ENCODE measurements at places on chromosomes 3 and 15. TPM values are rescaled to one million over a fixed set of nuclear protein-coding genes. Genes with fewer than 3 reads are reported as not detected.

The STX19 gene
- total RNA-seq, result not detected

The GOLGA8K gene
- not detected for total RNA-seq

DNA sequence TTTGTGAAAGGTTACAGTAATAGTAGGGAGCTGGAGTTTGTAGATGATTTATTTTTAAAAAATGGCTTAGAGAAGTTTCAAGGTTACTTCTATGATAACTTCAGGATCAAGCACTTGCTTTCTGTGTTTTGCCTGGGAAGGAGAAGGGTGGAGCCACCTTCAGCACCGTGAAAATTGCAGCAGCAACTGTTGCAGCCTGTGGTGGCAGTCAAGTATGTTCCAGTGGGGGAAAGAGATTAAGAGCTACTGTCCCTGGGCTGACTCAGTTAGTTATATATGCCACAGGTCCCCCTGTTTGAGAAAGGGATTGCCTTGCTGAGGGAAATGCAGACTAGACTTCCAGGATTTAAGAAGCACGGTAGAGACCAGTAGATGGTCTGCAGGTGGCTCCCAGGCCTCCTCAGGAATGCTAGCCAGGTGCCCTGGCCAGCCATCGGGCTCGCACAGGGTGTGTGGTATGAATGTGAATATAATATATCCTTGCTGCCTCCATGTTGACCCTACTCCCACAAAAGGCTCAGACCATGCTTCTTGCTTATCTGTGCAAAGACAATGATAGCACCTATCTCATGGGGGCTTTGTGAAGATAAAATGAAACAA, 389.5 kb downstream of the CACNA2D3 start:
- H3K36me3 ChIP-seq, result no peaks in the 10 kb centered on the region
- no peak for DNase-seq
- H3K4me3 ChIP-seq, result no peak overlapping the region
- no peak overlapping the region for H3K27ac ChIP-seq

The LINS1 gene
- 11.1 TPM for total RNA-seq

The DIS3L gene
- 21.8 TPM for total RNA-seq

- no peaks in the 10 kb centered on the region for H3K27me3 ChIP-seq
- no peaks in the 10 kb centered on the region for H3K36me3 ChIP-seq
- no peak for DNase-seq
- no peak overlapping the region for H3K27ac ChIP-seq
- H3K4me1 ChIP-seq, result peaks cover 35% of the 10 kb centered on the region
- H3K4me3 ChIP-seq, result no peak overlapping the region
Measured at GRCh38 chr3:70857916-70858315, 545.5 kb upstream of the MDFIC2 start.

- H3K27me3 ChIP-seq, result no peaks in the 10 kb centered on the region
- no peak for DNase-seq
- H3K27ac ChIP-seq, result no peak overlapping the region
- no peaks in the 10 kb centered on the region for H3K4me1 ChIP-seq
- no peak overlapping the region for H3K4me3 ChIP-seq
Measured at GRCh38 chr3:139199421-139200010, 144.3 kb upstream of the MRPS22 start.

DNA sequence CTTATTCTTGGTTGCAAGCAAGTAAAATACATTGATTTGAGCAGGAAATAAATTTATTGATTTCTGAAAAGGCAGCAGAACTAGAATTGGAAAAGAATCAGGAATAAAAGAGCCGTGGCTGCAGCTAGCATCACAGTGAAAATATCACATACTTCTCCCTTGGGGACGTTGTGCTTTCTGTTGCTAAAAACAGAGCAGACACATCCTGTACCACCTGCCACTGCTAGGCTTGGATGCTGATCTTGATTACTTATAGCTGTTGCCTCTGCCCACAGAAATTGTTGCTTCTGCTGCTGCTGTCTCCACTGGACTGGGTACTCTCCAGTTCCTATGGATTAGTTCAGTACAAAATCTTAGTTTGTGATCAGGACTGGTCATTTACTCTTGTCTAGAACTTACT, 283.8 kb downstream of the C3orf38 start:
- no peaks in the 10 kb centered on the region for H3K27me3 ChIP-seq
- DNase-seq, result no peak
- no peaks in the 10 kb centered on the region for H3K36me3 ChIP-seq
- no peaks in the 10 kb centered on the region for H3K4me1 ChIP-seq
- no peak overlapping the region for H3K4me3 ChIP-seq

The LRRC3B gene
- 11.3 TPM for total RNA-seq

The ZIC1 gene
- total RNA-seq, result 0.21 TPM

GRCh38 chr15:96182736-96183513, 147.6 kb upstream of the NR2F2 start:
- H3K27ac ChIP-seq, result no peak overlapping the region
- H3K36me3 ChIP-seq, result no peaks in the 10 kb centered on the region
- H3K4me3 ChIP-seq, result no peak overlapping the region

The SLCO2A1 gene
- 1.6 TPM for total RNA-seq

The DAZL gene
- 5.3 TPM for total RNA-seq

The TGM4 gene
- not detected for total RNA-seq

DNA sequence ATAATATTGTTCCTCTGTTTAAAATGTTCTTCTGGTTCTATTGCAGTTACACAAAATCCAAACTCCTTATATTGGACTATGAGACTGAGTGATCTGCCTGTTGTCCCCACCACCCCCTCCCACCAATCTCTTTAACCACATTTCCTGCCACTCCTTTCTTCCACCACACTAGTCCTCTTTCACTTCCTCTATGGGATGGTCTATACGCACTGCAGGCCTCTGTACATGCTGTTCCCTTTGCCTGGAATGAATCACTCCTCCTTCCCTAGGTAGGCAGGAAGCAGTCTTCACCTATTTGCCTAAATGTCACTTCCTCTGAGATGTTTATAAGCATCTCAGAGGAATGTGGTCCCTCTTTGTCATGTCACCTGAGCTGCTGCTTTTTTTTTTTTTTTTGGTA, 4.0 kb downstream of the MAP2K1 start:
- H3K4me1 ChIP-seq, result peaks cover 7% of the 10 kb centered on the region
- H3K27ac ChIP-seq, result no peak overlapping the region
- H3K27me3 ChIP-seq, result no peaks in the 10 kb centered on the region
- no peak for DNase-seq
- H3K4me3 ChIP-seq, result no peak overlapping the region

GRCh38 chr15:48381861-48382260, 50.6 kb downstream of the DUT start:
- H3K27ac ChIP-seq, result no peak overlapping the region
- no peak overlapping the region for H3K4me3 ChIP-seq
- no peaks in the 10 kb centered on the region for H3K36me3 ChIP-seq
- H3K4me1 ChIP-seq, result no peaks in the 10 kb centered on the region
- no peak for DNase-seq

DNA sequence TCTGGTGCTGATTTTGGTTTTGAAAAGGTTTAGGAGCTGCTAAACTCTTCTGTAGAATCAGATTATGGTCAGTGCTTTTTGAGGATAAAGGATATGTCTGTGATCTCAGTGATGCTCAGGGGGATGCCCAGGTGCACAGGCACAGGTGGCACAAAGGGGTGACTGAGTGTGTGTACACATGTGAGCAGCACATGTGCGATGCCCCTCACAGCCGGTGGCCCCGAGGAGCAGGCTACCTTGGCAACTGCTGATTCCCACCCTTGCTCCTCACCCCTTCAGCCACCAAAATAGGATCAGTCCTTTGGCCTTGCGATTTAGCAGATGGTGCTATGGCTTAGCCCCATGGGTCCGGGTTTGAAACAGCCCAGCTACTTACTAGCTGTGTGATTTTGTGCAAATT, 51.1 kb downstream of the POMGNT2 start:
- no peak overlapping the region for H3K4me3 ChIP-seq
- H3K27me3 ChIP-seq, result no peaks in the 10 kb centered on the region
- DNase-seq, result no peak

- H3K4me1 ChIP-seq, result peaks cover 21% of the 10 kb centered on the region
- no peak overlapping the region for H3K4me3 ChIP-seq
- peaks cover 46% of the 10 kb centered on the region for H3K27me3 ChIP-seq
- H3K27ac ChIP-seq, result no peak overlapping the region
- H3K36me3 ChIP-seq, result no peaks in the 10 kb centered on the region
Measured at GRCh38 chr3:192215-192929, 4.2 kb upstream of the CHL1 start.

The MED12L gene
- total RNA-seq, result 25.0 TPM

DNA sequence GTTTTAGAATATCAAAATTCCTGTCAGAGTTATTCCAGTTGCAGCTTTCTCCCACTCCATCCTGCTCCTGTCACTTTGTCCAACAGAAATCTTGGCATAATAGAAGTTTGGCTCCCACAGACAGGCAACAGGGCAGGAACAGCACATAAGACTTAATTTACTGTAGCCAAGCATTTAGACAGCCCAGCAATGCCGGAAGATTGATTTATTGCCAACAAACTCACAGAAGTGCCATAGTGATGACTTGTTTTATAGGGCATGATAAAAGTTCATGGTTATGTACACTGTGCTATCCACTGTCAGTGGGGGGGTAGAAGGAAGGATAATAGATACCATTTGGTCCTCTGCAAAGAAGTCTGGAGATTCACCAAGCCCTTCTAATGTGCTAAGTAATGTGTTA, 98.3 kb upstream of the CBLB start:
- H3K27ac ChIP-seq, result no peak overlapping the region
- DNase-seq, result no peak
- peaks cover 5% of the 10 kb centered on the region for H3K36me3 ChIP-seq
- H3K27me3 ChIP-seq, result no peaks in the 10 kb centered on the region
